ENCODE measurements at places on chromosomes 2 and 18. TPM values are rescaled to one million over a fixed set of nuclear protein-coding genes. Genes with fewer than 3 reads are reported as not detected.

TMSB10 gene
- total RNA-seq = 2,618 TPM

DNA sequence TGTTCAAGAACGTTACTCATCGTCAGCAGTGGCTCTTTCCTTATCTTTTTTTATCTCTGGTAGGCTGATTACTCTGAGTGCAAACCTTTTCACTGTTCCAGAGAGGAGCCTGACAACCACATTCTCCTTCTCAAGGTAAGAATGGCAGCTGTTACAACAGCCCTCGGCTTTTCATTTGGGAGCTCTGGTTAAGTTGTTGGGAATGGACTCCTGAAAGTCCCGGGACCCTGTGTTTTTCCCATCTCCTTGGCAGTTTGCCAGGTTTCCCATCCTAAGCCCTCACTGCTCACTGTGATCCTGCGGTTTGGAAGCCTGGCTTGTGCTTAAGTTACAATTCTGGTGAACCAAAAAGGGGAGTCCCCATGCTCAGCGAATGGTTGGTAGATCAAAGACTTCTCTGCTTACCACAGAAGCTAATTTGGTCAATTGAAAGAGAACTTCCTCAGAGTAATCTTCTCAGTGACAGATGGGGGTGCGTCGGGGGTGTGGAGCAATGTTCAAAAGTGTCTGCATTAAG, 122.3 kb downstream of the LYPD6B start:
- no peak for DNase-seq

- DNase-seq = no peak
Measured at GRCh38 chr2:202749477-202749876, 114.7 kb downstream of the FAM117B start.

DNA sequence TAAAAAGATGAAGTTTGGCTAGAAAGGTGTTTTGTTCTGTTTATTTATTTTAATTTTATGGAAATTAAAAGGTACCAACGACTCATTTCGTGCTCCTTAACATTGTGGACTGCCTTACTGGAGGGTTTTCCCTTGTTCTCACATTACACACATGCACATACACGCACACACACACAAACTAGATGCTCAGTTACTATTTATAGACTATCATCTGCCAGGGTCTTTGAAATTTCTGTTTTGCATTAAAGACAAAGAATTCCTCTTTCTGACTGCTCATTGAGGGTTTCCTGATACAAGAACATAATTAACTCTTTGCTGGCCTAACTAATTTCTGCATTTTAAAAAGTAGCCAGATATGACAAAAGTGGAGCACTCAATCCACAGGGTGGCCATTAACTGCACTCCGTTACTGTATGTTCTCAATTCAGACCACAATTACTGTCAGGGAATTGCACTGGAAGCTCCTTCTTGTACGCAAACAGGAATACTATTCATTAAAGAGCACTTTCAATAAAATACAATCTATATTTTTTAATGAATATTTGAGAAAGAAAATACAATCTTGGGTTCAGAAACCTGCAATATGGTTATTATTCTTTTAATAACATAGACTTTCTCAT, 366.9 kb upstream of the GALNT5 start:
- no peak for DNase-seq

DNA sequence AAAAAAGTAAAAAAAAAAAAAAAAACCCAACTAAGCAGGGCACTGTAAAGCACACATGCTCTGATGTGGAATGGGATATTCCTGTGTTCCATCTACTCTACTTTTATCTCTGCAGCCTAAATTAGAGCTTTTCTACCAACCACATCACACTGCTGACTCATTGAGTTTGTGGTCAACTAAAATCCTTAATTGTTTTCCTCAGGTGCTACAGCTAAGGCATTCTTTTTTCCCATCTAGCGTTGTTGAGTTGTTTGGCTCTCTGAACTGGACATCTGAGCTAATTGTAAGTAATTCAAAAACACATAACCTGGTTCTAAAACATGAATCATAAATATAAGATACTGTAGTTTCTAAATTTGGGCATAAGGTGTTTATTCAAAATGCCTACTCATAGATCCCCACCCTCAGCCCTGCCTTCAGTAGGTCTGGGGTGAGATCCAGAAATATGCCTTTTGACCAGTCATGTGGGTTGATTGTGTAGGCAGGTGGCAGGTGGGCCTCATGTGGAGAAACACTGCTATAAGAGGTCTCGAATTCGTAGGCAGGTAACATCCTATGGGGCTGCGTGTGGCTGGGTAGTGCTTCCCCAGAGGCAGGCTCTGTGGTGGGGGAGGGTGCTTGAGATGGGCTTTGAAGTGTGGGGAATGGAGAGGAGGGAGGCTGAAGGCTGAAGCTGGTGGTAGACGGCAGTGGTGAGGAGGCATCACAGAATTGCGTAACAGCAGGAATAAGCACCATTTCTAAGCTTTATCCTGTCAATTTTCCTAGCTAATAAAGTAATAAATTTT, 27.2 kb downstream of the ANKRD29 start:
- no peak for DNase-seq

DNA sequence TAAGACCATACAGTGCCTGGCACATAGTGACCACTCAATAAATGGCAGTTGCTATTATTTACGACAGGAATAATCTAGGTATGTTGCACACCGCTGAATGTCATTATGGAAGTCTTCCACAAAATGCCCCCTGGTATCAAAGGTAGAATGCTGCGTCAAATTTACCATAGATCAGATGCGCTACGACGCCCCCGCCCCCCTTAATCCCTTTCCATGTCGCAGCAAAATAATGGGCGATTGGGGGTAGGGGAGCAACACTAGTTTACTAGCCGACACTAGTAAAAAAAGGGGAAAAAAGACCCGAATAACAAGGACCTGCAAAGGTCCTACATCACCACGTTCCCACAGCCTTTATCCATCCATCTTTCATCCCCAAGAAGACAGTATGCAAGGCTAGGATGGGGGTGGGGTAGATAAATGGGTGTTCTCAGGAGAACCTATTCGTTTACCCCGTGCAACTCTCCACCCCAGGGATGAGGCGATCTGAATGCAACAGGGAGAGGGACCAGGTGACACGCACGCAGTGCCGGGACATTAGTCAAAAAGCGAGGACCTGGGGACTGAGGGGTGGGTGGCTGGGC, 455 bp downstream of the PREPL start:
- DNase-seq = no peak

GRCh38 chr2:18930971-18931370, 341.6 kb upstream of the NT5C1B start:
- no peak for DNase-seq

DNA sequence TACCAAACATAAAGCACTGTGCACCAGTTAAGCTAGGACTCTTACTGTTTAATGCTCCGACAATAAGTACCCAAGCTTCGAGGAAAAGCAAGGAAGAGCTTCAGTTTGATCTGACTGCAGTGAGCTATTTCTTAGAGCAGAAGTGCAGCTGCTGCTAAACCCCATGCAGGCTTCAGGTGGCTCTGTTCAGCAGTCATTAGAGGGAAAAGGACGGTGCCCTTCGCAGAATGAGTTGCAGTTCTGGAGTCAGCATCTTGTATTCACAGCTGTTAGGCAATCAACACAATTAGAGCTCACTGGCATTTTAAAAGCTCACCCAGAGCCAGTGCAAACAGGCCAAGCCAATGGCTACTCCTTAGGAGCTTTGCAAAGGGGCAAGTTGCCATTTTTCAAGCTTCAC, 1.5 kb upstream of the CERKL start:
- no peak for DNase-seq

DNA sequence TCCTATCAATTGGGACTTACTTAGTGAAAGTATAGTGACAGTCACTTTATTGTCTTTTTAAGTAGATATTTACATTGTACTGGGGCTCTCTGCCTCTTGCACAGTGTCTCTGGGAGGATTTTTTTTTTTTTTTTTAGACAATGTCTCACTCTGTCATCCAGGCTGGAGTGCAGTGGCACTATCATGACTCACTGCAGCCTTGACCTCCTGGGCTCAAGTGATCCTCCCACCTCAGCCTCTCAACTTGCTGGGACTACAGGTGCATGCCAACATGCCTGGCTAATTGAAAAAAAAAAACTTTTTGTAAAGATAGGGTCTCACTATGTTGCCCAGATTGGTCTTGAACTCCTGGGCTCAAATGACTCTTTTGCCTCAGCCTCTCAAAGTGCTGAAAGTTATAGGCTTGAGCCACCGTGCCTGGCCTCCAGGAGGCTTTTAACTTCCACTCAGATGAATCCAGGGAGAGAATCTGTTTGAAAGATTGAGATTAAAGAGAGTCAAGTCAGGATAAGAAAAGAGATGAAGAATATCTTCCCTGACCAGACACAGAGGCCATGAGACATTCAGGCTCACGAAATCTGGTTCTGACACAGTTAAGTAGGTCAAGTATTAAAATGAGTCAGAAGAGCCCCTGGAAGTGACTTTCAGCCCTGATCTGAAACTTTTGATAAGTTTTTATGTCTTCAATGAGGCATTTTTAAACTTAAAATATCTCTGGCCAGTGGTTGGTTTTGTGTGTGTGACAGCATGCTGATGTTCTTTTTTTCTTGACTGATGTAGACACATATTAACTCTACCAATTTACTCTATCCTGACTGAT, 18.3 kb downstream of the ARHGEF33 start:
- DNase-seq = no peak

VWA3B gene
- total RNA-seq = 0.48 TPM

DNA sequence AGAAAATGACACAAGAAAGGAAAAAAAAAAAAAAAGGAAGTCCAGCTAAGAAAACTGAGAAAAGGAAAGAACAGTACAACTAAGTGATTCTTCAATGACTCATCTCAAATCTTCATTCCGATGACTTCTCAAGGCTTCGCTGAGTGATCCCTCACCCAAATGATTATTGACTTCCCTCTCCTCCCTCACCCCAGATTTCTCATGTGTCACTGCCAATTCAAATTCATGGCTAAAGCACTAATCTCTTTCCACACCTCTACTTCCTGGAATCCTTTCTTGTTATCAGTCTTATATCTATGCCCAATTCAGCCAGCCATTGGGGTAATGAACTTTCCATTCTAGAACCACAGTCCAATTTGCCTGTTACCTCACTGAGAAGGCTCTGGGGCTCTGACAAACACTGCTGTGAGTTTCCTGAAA, 7.2 kb upstream of the ABCB11 start:
- no peak for DNase-seq

DNA sequence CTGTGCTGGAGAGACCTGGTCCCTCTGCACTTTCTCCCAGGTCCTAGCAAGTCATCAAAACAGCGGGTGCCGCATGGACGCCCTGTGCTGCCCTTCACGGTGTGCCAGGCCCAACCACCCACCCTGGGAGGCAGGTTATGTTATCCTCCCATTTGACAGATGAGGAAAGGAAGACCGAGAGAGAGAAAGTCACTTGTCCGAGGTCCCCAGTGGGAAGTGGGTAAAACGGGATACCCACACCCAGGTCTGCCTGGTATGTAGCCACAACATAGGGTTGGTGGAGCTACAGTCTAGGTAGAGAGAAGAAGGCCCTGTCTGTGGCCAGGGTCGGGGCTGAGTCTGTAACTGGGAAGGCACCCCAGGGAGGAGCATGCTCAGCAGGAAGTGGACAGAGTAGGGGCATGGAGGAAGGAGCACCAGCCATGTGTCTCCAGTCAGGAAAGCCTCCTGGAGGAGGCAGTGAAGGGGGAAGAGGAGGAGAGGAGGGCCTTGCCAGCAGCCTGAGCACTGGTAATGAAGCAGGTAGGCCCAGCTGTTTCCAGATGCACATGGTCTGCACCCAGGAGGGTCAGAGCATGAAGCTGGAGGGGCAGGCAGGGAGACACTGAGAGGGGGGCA, 98.4 kb downstream of the ZFP36L2 start:
- no peak for DNase-seq

DNA sequence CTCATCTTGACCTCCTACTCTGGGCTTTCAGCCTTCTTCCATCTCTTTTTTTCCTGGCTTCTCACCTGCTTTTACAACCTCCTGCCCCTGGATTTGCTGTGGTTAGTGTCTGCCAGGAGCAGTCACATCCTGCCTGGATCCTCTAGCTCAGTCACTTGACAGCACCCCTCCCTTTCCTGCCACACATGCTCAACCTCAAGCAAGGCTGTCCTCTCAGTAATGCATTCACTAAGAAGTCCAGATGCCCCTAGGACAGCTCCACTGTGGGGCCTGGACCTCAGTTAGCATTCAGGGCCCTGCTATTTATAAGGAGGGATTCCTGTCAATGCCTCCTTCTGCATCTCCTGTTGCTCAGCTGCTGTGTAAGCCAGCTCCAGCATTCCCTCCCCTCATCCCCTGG, 275.5 kb downstream of the SMAD2 start:
- DNase-seq = no peak

DNA sequence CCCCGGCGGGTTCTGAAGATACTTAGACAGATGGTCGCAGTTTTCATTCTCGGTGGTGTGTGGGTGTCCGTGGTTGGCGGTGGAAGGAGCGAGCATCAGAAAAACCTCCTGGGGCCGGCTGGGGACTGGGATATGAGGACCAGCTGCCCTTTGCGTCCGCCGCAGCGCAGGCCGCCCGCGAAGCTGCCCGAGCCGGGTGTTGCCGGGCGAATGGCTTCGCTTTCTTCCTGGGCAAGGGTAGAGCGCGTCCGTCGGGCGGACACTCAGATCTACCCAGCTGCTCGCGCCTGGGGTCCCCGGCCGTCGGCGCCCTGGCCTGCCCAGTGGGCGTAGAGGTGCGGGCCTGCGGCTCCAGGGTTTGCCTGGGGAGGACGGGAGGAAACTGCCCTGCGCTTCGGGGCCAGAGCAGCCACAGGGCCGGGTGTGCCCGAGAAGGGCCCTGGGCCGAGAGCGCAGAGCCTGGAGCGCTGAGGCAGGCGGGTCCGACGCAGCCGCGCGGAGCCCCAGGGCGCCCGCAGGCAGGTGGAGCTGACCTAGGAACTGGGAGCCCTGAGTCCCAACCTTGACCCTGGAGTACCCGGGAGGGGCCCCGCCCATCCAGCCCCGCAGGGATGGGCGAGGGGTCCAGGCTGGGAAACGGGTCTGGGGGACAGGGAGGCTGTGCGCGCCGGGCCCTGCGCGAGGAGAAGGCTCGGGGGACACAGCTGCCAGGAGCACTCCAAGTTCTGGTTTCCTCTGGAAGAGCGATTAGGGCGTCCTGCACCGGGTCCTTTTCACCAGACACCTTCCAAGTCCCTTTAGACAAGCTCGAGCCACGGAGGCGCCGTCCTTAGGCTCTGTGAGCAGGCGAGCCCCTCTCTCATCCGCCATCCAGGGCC, 1.3 kb downstream of the TWIST2 start:
- no peak for DNase-seq

- DNase-seq = no peak
Measured at GRCh38 chr2:19801367-19802080, 100.3 kb downstream of the TTC32 start.

- no peak for DNase-seq
Measured at GRCh38 chr2:69668598-69668997, 25.1 kb upstream of the AAK1 start.

DNA sequence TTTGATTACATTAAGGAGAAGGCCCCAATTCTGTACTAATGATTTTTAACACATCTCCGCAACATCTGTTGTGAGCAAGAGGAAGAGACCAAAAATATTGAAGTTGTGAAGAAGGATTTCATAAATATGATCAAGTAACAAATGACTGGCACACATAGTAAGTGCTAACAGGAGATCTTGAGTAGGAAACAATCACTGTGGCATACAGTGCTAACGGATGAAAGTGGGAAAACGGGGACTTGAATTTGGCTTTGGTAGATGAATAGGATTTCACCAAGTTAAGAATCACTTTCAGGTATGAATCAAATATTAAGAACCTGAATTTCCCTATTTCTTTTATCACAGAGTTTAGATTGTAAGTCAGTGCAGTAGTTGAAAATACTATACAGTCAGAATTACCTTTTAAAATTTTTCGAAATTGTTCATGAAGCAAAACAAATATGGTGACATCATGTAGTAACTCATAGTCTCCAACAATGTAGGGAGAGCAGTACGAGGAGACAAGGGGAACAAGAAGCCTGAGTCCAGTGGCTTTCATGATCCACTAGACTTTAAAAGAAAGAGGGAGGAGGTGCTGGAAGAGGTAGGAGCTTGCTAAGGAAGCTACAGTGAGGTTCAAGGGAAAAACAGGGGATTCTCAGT, 16.3 kb downstream of the CWC22 start:
- DNase-seq = no peak
